ENCODE measurements at places on chromosomes 2 and 18.
A peak's percentile ranks its signal among the peaks of the same experiment; 100 is the strongest.

DNA sequence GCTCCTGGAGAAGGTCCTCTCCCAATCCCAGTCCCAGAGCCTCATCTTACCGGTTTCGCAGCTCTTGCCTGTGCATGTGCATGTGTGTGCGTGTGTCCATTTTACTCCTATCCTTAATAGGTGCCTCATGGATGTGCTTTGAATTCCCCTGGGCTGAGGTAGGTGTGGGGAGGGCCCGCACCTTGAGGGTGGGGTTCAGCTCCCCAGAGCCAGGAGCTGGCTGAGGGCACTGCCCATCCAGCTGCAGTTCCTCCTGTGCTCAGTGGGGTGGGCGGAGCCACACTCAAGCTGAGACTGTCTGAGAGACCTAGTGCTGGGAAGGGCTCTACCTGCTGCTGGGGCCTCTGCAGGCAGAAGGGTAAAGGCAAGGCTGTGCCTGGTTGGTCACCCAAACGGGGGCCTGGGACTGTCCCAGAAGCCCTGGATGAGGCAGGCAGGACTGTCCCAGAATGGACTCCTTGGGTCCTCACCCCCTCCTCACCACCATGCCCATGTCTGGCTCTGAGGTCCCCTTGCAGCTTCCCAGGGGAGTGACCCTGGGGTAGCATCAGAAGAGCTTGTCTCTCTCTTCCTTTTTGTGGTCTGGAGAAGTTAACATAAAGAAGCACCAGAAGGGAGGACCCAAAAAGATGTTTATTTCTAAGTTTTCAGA, 8.9 kb downstream of the GDF7 start:
- no peak for DNase-seq

DNA sequence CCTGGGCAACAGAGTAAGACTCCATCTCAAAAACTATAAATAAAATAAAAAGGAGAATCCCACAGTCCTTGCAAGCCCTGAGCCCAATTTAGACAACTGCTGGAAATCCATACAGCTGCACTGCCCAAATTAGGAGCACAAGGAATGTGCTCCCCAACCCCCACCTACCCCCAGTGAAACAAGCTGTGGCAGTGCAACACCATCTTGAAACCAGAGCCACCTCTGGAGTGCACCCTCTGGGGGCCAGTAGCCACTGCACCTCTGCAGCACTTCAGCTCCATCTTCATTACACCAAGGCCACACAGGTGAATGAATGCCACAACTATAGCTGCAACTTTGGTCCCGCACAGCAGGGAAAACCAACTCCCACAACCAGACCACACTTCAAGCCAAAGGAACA, 37.3 kb downstream of the USP34 start:
- no peak for DNase-seq

DNA sequence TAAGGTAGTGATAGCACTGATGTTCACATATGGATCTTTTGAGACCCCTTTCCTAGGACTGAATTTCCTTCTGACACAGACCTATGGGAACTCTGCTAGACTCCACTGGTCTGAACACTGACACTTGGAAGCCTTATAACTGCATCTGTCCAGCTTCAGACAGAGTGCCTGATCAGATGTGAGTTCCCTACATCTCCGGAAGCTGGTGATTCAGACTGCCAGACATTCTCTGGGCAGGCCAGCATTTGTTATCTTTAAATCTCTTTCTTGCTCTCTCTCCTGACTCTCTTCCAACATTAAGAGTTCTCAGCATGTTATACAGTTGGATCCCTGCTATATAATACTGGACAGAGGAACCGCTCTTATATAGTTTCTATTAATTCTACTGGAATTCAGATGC, 408.5 kb downstream of the ZEB2 start:
- DNase-seq: no peak

DNA sequence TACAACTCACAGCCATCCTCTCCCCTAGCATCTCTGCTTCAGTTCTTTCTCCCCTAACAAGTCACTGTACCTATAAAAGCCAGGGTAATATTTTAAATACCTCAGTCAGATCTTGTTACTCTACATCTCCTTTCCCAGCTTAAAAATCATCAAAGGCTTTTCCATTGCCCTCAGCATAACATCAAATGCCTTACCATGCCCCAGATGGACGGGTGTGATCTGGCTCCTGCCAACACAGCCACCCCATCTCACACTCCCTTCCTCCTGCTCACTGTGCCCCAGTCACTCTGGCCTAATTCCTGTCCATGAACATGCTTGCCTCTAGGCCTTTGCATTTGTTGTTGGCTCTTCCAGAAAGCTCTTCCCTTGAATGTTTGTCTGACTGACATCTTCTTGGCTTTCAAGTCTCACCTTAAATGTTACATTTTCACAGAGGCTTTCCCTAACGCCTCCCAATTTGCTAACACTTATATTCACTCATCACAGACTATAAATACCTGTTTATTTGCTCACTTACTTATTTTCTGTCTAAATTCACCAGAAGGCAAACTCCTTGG, 640.9 kb downstream of the NYAP2 start:
- no peak for DNase-seq

DNA sequence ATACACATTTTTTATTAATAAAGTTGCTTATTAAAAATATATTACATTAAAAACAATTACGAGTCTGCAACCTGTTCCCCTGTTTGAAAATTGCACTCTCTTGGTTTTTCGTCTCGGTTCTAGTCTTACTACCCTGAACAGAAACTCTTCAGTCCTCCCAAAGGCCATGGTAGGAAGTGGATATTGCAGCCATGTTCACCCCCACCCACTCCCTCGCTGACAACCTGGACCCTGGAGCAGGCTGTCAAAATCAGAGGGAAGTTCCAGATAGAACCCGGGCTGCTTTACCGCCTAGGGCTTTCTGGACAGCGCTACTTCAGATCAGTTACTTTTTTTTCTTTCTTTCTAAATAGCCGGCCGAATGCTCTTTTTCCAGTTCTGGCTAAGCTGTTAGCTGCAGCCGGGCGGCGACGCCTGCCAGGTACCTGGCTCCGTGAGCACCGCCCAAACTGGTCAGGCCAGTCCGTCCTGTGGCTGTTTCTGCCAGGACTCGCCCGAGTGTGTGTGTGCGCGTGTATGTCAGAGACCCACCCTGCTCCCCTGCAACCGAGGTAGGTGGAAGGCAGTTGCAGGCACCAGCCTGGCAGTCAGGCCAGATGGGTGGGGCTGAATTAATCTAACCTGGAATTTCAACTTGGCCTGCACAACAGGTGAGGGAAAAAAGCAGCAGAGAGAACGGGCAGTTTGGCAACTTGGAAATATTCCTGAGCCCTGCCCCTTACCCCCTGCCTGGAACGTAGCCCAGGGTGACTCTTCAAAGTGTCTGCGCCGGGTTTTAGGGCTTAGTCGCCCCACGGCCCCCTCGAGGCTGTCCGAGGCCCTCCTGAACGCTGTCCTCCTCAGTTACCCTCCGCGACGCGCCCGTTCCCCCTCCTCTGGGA, 1.1 kb upstream of the TET3 start:
- peak; percentile 67 for DNase-seq

GRCh38 chr2:56749152-56749752, 565.5 kb downstream of the CCDC85A start:
- peak; percentile 6 for DNase-seq

GRCh38 chr2:23361152-23361551, 23.8 kb upstream of the KLHL29 start:
- DNase-seq: no peak

GRCh38 chr18:51425475-51425874, 228.0 kb upstream of the MEX3C start:
- no peak for DNase-seq

DNA sequence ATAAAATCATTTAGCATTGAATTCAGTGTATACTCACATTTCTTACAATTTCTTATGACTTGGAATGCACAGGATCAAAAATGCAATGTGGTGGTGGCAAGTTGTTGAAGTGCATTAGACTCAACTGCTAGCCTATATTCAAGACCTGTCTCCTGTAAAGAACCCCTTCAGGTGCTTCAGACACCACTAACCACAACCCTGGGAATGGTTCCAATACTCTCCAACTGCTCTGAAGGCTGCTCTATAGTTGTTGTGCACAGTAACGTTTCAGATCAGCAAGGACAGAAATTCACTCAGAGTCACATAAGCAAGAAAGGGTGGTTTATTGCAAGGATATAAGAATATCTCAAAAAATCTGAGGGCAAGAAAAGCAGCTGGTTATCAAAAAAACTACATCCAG, 6.5 kb downstream of the GKN1 start:
- DNase-seq: no peak

DNA sequence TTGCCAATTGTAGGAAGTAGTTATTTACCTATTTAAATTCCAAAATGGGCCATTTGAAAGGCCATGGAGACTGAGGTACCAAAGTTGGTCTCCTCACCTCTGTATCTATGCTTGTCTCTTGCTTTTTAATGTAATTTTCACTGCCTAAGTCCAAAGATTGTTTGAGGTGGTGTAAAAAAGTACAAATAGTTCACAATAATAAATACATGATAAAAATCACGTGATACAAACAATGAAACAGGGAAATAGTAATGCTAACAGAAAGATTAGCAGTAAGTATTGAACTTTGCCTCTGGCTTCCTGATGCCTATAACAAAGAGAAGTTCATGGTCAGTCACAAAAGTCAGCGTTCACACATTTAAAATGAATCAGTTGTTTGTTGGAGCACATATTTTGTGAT, 67.6 kb downstream of the CNTNAP5 start:
- DNase-seq: no peak

- no peak for DNase-seq
Measured at GRCh38 chr2:36528766-36529392, 69.1 kb downstream of the FEZ2 start.

DNA sequence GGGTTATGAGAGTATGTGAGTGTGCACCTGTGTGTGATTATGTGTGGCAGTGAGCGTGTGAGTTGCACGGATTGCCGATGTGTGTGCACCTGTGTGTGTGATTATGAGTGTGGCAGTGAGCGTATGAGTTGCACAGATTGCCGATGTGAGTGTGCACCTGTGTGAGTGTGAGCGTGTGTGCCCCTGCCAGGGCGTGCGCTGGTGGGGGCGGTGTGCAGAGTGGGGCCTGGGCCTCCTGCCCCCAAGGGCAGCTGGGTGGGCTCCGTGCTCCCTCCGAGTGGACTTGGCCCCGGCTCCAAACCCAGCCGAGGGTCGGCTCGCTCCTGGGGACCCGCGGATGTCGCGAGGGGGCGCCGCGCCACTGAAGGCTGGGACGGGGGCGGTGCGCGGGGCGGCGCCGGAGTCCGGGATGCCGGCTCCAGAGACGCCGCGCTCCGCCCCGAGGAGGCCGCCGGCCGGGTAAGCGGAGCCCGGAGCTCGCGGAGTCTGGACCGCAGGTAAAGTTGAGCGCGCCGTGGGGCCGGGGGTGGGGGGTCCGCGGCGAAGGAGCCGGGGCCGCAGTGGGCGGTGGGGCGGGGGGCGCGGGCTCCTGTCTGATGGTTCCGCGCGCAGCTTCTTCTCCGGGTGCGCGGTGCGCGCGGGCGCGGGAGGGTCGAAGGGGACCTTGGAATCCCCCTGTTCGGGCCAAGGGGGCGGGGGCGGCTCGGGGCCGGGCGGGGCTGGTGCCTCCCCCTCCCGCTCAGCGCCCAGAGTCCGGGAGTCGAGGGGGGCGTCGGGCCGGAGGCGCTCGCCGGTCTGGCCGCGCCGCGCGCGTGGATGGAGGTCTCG, at the start of gene KCNG2:
Gene KCNG2 (plus strand): TSS at position 421 of the 828 bp plus-strand sequence. CDS start 65,730 bp downstream, outside the sequence.
- peak; percentile 34 for DNase-seq

DNA sequence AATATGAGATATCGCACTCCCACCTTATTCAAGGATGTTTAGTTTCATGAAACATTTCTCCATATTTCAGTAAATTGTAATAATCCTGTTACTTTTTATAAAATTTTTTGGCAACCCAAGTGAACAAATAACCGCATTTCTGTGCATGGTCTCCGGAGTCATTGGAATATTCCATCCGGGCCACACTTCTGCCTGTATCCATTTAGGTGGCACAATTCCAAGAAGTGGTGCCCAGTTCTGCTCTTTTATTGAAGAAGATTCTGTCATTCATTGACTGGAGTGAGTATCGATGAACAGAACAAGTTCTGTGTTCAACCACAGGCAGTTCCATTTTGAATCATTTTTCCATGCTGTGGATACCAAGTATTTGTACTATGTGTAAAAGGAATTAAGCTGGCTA, 26.6 kb upstream of the ICOS start:
- no peak for DNase-seq

- no peak for DNase-seq
Measured at GRCh38 chr2:80326214-80326613, 21.7 kb upstream of the LRRTM1 start.

- no peak for DNase-seq
Measured at GRCh38 chr2:9770308-9771100, 72.8 kb upstream of the TAF1B start.

- no peak for DNase-seq
Measured at GRCh38 chr2:110657724-110658305, 20.0 kb downstream of the BUB1 start.

DNA sequence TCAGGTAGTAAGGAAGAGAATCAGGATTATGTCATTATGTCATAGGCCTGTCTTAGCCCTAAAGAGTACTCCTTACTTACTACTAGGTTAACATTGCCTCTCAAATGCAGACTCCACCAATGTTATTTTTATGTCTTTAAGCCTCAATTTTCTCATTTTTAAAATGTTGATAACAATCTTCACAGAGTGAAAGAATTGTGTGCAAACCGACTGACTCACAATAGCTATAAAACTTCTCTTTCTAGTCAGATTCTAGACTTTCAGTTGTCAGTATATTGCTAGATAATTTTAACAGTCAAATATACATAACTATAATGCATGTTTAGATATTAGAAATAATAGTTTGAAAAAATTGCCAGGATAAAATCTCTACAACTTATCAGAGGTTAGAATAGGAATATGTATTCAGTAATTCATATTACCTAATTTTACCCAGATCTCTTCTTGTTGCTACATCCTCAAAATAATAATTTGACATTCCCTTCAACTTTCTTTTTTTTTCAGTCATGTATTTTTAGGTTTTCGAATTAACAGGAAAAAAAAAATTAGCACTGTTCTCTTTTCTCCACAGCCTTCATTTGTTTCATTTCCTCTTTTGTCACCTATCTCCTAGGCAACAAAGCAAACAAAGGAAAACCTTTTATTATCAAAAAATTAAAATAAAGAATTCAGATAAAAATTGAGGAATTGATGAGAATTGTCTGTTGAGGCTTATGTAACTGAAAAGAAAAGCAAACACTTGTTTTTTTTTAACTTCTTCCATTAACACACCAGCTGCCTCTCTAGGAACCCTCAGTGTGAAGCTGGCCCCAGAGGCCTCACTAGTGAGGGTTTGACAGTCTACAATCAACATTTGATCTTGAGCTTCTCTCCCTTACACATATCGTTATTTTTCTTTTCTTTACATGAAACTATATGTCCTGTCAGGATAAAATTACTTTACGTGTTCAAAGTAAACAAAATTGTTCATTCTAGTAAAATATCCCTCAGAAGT, 279.0 kb downstream of the CALCRL start:
- DNase-seq: no peak

- DNase-seq: no peak
Measured at GRCh38 chr18:49368161-49368875, 92.1 kb downstream of the DYM start.

- no peak for DNase-seq
Measured at GRCh38 chr2:176146101-176146500, 5.2 kb upstream of the HOXD4 start.

DNA sequence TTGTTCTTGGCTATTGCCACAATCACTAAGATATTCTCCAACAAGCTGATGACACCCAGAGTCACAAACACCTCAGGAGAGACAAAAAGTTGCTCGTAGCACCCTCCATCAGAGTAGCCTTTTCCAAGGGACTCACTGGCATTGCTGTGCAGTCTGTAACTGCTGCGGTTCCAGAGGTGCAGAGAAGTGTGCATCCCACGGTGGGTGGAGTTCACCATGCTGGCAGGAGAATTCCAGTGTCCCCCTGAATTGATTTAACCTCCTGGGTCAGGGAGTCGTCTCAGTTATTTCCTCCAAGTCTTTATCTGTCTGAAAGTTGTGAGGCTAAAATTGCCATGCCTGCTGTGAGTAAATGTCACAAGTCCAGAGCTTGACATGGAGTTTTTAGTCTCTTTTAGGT, 443 bp downstream of the MC4R start:
- DNase-seq: no peak

All from NCI-H748 treated with DMSO at 0.1 percent for 48 hours (cell line).